Esophagus muscularis mucosa (tissue), 4 donors: ENCODE measurements at places on chromosomes 1 and 21. TPM values are rescaled to one million over a fixed set of nuclear protein-coding genes. Genes with fewer than 3 reads are reported as not detected.

- no peak overlapping the region for H3K27ac ChIP-seq
- H3K4me3 ChIP-seq: no peak overlapping the region
- H3K36me3 ChIP-seq: no peaks in the 10 kb centered on the region
- no peaks in the 10 kb centered on the region for H3K27me3 ChIP-seq
These were observed 6.1 kb downstream of the SH2D1B start for GRCh38 chr1:162405800-162406199.

- no peaks in the 10 kb centered on the region for H3K4me1 ChIP-seq
- H3K36me3 ChIP-seq: no peaks in the 10 kb centered on the region
- H3K27me3 ChIP-seq: no peaks in the 10 kb centered on the region
- no peak overlapping the region for H3K27ac ChIP-seq
These were observed 24.4 kb downstream of the MCOLN2 start for GRCh38 chr1:84972377-84972987.

GRCh38 chr1:70948396-70949017, 99.1 kb downstream of the PTGER3 start:
- H3K27me3 ChIP-seq: no peaks in the 10 kb centered on the region
- H3K4me3 ChIP-seq: no peak overlapping the region
- H3K4me1 ChIP-seq: no peaks in the 10 kb centered on the region

GRCh38 chr1:231861541-231862481, 235.2 kb downstream of the DISC1 start:
- no peaks in the 10 kb centered on the region for H3K36me3 ChIP-seq
- no peak for DNase-seq
- no peak overlapping the region for H3K4me3 ChIP-seq
- H3K27me3 ChIP-seq: no peaks in the 10 kb centered on the region
- no peak overlapping the region for H3K27ac ChIP-seq
- peaks cover 20% of the 10 kb centered on the region for H3K4me1 ChIP-seq

The TEKT2 gene
- total RNA-seq: not detected

GRCh38 chr1:33377013-33377412, 53.9 kb downstream of the PHC2 start:
- H3K27me3 ChIP-seq: no peaks in the 10 kb centered on the region
- peaks cover 6% of the 10 kb centered on the region for H3K36me3 ChIP-seq
- peaks cover 32% of the 10 kb centered on the region for H3K4me1 ChIP-seq
- no peak overlapping the region for H3K27ac ChIP-seq
- H3K4me3 ChIP-seq: no peak overlapping the region

GRCh38 chr1:177082855-177083693, 81.4 kb downstream of the ASTN1 start:
- no peaks in the 10 kb centered on the region for H3K27me3 ChIP-seq
- H3K4me1 ChIP-seq: no peaks in the 10 kb centered on the region

DNA sequence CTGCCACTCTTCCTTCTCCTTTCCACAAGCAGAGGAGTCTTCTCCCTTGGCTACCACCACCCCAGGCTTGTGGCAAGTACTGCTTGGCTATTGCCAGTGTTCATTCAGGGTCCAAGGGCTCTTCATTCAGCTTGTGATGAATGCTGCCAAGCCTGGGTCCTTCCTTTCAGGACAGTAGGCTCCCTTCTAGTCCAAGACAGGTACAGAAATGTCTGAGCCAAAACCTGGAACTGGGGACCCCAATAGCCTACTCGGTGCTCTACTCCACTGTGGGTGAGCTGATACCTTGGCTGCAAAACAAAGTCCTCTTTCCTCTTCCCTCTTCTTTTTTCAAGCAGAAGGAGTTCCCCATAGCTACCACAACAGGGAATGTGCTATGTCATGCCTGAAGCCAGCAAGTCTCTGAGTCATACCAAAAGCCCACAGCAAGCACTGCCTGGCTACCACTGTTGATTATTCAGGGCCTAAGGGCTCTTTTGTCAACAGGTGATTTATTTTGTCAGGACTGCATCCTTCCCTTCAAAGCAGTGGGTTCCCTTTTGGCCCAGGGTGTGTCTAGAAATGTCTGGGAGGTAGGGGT, 268.9 kb downstream of the HHAT start:
- H3K4me1 ChIP-seq: peaks cover 10% of the 10 kb centered on the region
- peak overlapping the region; percentile 21 for H3K27ac ChIP-seq
- H3K36me3 ChIP-seq: no peaks in the 10 kb centered on the region
- H3K4me3 ChIP-seq: no peak overlapping the region
- H3K27me3 ChIP-seq: no peaks in the 10 kb centered on the region

The PRR9 gene
- not detected for total RNA-seq

DNA sequence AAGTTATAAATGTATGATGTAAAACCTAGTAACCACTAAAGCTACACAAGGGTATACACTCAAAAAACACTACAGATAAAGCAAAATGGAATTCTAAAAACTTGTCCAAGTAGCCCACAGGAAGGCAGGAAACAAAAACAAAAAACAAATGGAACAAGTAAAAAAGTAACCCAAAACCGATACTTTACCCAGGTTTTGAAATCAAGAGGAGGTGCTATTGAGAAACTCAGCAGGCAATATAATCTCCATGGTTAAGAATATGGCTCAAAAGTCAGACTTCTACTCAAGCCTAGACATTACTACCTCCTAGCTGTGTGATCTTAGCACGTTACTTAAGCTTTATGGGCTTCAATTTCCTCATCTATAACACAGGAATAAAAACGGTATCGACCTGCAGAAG, 13.3 kb downstream of the RBBP5 start:
- H3K36me3 ChIP-seq: peaks cover 70% of the 10 kb centered on the region
- no peak overlapping the region for H3K4me3 ChIP-seq
- no peak overlapping the region for H3K27ac ChIP-seq
- H3K4me1 ChIP-seq: no peaks in the 10 kb centered on the region
- no peak for DNase-seq

The SH2D1B gene
- total RNA-seq: 1.2 TPM

The ACTL8 gene
- total RNA-seq: not detected

DNA sequence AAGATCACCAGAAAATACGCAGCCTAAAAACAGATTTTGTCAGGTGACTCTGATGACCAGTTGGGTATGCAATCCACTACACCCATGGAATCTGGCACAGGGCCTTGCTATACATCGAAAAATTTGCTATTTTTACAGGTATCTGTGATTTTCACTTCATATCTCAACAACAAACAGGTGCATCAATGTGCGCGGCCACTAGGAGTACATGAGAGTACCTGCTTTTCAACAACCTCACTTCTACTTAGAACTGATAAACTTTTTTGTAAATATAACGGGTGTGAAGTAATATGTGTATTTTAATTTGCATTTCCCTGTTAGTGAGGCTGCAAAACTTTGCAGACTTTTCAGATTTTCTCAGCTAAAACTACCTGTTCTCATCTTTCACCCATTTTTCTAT, 80.8 kb downstream of the SLC45A1 start:
- H3K27me3 ChIP-seq: no peaks in the 10 kb centered on the region
- peaks cover 21% of the 10 kb centered on the region for H3K36me3 ChIP-seq
- H3K4me3 ChIP-seq: no peak overlapping the region
- H3K4me1 ChIP-seq: peaks cover 71% of the 10 kb centered on the region
- H3K27ac ChIP-seq: peak overlapping the region; percentile 86
- DNase-seq: no peak

DNA sequence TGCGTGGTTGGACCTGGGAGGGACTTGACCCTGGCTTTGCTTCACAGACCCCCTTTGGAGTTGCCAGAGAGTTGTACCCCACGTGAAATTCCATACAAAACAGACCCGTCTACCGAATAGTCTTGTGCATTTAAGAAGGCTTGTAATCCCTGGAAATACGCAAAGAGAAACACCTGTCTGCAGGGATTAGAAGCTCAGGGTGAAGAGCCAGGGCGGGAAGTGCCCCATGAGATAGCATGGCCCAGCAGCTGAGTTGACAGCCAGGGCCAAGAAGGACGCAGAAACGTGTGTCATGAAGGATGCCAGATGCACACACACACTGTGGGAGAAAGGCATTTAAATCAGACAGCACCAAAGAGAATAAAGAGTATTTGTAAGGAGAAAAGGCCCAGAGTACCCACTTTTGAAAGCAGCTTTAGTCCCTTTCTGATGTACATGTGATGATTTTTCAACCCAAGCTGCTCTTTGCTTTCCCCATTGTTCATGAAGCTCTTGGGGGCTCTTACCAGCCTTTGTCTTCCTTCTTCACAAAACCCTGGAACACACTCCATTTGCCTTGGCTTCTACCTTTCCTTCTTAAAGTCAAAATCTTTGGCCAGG, 46.6 kb downstream of the PCP4 start:
- no peak for DNase-seq
- H3K36me3 ChIP-seq: no peaks in the 10 kb centered on the region
- no peak overlapping the region for H3K27ac ChIP-seq
- H3K4me3 ChIP-seq: no peak overlapping the region
- peaks cover 10% of the 10 kb centered on the region for H3K4me1 ChIP-seq
- no peaks in the 10 kb centered on the region for H3K27me3 ChIP-seq

The SMG5 gene
- total RNA-seq: 59.0 TPM

The TNNI3K gene
- total RNA-seq: 3.0 TPM

DNA sequence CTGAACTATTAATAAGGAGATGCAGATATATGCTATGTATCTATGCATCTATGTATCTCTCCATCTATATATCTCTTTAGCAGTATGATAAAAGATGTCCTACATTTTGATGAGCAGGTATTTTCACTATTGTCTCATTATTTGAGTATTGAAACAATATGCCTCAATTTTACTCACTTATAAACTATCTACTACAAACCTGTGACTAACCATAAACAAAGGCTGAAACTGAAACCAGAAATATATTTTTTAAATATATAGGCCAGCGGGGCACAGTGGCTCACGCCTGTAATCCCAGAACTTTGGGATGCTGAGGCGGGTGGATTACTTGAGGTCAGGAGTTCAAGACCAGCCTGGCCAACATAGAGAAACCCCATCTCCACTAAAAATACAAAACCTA, 22.0 kb downstream of the EIF4G3 start:
- H3K27ac ChIP-seq: no peak overlapping the region
- DNase-seq: no peak
- H3K4me1 ChIP-seq: peaks cover 54% of the 10 kb centered on the region
- H3K27me3 ChIP-seq: no peaks in the 10 kb centered on the region

- DNase-seq: no peak
- H3K36me3 ChIP-seq: no peaks in the 10 kb centered on the region
- H3K27me3 ChIP-seq: no peaks in the 10 kb centered on the region
- no peaks in the 10 kb centered on the region for H3K4me1 ChIP-seq
- H3K27ac ChIP-seq: no peak overlapping the region
- no peak overlapping the region for H3K4me3 ChIP-seq
These were observed 59.7 kb downstream of the TEX35 start for GRCh38 chr1:178572604-178573003.

The STIL gene
- 0.57 TPM for total RNA-seq

- no peaks in the 10 kb centered on the region for H3K27me3 ChIP-seq
- H3K4me3 ChIP-seq: no peak overlapping the region
- DNase-seq: no peak
- H3K36me3 ChIP-seq: no peaks in the 10 kb centered on the region
These were observed 4.1 kb downstream of the WARS2 start for GRCh38 chr1:119136401-119136800.

DNA sequence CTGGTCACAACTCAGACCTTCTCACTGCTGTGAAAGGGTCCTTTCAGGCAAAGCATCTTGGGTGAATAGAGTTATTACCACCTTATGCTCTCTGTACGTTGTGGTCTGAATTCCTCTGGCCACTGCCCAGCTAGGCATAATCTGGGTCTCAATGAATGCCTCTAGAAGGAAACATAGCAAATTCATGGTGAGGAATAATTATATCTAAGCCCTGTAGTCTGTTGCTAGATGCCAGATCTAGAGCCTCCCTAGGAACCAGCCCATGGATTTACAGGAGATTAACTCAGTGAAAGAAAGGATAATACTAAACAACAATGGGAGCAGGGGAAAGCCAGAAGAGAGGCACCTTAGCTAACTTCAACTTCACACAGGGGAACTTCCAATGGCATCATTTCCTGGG, 2.4 kb upstream of the COL11A1 start:
- H3K36me3 ChIP-seq: no peaks in the 10 kb centered on the region
- no peak overlapping the region for H3K4me3 ChIP-seq
- H3K27me3 ChIP-seq: peaks cover 16% of the 10 kb centered on the region
- H3K4me1 ChIP-seq: peaks cover 13% of the 10 kb centered on the region
- H3K27ac ChIP-seq: no peak overlapping the region
- DNase-seq: no peak

The PDC gene
- not detected for total RNA-seq

DNA sequence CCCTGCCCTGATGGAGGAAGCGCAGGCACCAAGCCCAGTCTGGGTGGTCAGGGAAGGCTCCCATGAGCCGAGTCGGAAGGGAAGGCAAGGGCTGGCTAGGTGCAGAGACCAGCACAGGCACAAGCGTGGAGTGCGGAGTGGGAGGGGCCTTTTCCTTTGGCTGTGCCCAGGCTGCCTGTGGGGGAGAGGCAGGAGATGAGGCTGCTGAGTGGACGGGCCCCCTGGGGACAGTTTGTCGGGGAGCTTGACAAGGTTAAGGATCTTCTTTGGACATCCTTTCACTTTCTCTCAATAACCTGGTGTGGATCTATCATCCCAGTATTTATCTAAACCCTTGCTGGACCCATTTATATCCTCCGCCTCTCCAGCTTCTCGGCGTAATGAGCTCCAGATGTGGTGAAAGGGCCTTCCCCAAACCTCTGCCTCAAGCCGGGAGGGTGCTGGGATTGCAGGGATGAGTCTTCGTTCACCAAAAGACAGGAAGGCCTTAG, 42.9 kb downstream of the EPHB2 start:
- no peak overlapping the region for H3K4me3 ChIP-seq
- no peak for DNase-seq
- H3K36me3 ChIP-seq: no peaks in the 10 kb centered on the region
- no peak overlapping the region for H3K27ac ChIP-seq
- H3K27me3 ChIP-seq: no peaks in the 10 kb centered on the region

GRCh38 chr1:41023279-41023990, 1.9 kb upstream of the SLFNL1 start:
- no peak overlapping the region for H3K4me3 ChIP-seq
- H3K36me3 ChIP-seq: peaks cover 49% of the 10 kb centered on the region
- no peaks in the 10 kb centered on the region for H3K27me3 ChIP-seq
- no peak for DNase-seq

The NBPF1 gene
- 23.7 TPM for total RNA-seq

The RNU1-1 gene
- total RNA-seq: under 0.01 TPM

GRCh38 chr1:54107131-54107530, 45.7 kb downstream of the CDCP2 start:
- no peaks in the 10 kb centered on the region for H3K36me3 ChIP-seq
- no peak overlapping the region for H3K27ac ChIP-seq
- no peaks in the 10 kb centered on the region for H3K27me3 ChIP-seq

- peaks cover 15% of the 10 kb centered on the region for H3K4me1 ChIP-seq
- no peaks in the 10 kb centered on the region for H3K27me3 ChIP-seq
- peaks cover 13% of the 10 kb centered on the region for H3K36me3 ChIP-seq
These were observed 55.5 kb downstream of the SIM2 start for GRCh38 chr21:36754241-36754898.

- no peaks in the 10 kb centered on the region for H3K36me3 ChIP-seq
- peak overlapping the region; percentile 95 for H3K4me3 ChIP-seq
- no peak for DNase-seq
- peaks cover 48% of the 10 kb centered on the region for H3K4me1 ChIP-seq
- H3K27me3 ChIP-seq: no peaks in the 10 kb centered on the region
These were observed 1.1 kb upstream of the YBX1 start for GRCh38 chr1:42680921-42681683.

- DNase-seq: no peak
- H3K4me3 ChIP-seq: peak overlapping the region; percentile 85
- no peaks in the 10 kb centered on the region for H3K27me3 ChIP-seq
- H3K36me3 ChIP-seq: peaks cover 4% of the 10 kb centered on the region
- peak overlapping the region; percentile 100 for H3K27ac ChIP-seq
These were observed 1.1 kb downstream of the COX20 start for GRCh38 chr1:244836584-244836983.

- H3K36me3 ChIP-seq: no peaks in the 10 kb centered on the region
- no peak overlapping the region for H3K27ac ChIP-seq
- DNase-seq: no peak
- H3K4me1 ChIP-seq: peaks cover 19% of the 10 kb centered on the region
- no peak overlapping the region for H3K4me3 ChIP-seq
These were observed 272.7 kb downstream of the TRABD2B start for GRCh38 chr1:47724432-47724999.
